Type B pancreatic cell (in vitro differentiated cells): ENCODE measurements at places on chromosomes 7 and 10.

GRCh38 chr7:94907811-94908322 lies 473 bp downstream of the PPP1R9A start:
- peak; percentile 73 for DNase-seq

- DNase-seq: no peak
Measured at GRCh38 chr10:45061982-45062381, 61.3 kb downstream of the ZNF22 start.

GRCh38 chr10:70616761-70617160 lies 14.2 kb upstream of the PRF1 start:
- no peak for DNase-seq

DNA sequence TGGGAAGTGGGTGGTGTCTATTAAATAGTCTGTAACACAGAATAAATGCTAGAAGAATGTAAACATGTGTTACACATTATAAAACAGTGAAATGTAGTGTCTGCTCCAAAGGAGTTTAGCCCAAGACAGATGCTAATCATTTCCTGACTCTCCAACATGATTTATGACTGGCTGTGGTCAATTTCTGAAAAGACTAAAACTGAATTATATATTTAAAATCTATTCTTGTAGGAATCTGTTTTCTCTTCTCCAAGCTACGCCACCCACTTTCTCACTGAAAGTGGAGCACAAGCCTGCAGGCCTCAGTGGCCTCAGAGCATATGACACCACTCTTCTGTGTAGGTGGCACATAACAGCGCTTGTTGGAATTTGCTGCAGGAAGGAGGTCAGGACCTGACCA lies 44.4 kb downstream of the CTTNBP2 start:
- DNase-seq: no peak

DNA sequence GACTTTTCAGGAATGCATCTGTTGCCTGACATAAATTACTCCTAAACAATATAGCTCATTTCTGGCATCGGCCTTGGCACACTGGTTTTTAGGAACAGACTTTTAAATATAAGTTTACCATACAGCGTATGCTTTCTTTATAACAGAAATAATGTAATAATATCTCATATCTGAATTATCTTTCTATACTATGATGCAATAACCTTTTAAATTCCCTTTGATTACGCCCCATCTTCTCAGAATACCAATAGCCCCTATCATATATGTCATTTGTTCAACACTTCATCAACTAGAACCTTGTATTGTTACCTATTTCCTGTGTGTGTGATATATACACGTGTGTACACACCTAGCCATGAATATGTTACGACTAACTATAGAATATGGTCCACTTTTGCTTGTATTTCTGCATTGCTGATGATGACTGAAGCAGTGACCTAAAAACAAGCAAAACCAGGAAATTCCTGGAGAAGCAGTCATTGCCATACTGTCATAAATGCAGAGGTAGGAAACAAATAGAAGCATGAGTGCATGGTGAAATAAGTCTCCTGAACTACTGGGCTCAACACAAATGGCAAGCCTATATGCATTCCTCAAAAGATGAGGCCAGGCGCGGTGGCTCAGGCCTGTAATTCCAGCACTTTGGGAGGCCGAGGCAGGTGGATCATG lies 618.4 kb upstream of the NRP1 start:
- no peak for DNase-seq

DNA sequence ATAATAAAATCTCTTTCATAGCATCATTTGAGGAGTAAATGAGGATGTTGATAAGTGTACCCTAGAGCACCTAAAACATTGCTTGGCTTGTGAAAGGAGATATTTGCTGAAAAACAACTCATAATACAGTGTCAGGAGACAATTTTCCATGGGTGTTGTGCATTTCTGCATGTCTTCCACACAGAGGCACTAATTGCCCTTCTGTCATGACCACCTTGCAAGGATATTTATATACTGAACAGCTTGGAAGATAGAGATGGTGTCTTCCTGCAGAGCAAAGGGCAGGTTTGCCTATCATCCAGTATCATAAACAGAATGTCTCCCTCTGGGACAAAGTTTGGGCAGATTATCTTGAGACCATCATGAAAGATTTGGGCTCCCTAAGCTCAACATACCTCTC lies 495.2 kb upstream of the LRRN3 start:
- no peak for DNase-seq

DNA sequence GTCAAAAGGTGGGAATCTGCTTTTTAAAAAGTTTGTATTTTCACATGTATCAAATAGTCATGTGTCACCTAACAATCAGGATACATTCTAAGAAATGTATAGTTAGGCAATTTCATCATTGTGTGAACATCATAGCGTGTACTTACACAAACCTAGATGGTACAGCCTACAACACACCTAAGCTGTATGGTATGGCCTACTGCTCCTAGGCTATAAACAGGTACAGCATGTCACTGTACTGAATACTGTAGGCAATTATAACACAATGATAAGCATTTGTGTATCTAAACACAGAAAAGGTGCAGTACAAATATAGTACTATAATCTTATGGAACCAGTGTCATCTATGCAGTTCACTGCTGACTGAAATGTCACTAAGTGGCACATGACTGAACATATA lies 17.8 kb downstream of the COA1 start:
- DNase-seq: no peak

DNA sequence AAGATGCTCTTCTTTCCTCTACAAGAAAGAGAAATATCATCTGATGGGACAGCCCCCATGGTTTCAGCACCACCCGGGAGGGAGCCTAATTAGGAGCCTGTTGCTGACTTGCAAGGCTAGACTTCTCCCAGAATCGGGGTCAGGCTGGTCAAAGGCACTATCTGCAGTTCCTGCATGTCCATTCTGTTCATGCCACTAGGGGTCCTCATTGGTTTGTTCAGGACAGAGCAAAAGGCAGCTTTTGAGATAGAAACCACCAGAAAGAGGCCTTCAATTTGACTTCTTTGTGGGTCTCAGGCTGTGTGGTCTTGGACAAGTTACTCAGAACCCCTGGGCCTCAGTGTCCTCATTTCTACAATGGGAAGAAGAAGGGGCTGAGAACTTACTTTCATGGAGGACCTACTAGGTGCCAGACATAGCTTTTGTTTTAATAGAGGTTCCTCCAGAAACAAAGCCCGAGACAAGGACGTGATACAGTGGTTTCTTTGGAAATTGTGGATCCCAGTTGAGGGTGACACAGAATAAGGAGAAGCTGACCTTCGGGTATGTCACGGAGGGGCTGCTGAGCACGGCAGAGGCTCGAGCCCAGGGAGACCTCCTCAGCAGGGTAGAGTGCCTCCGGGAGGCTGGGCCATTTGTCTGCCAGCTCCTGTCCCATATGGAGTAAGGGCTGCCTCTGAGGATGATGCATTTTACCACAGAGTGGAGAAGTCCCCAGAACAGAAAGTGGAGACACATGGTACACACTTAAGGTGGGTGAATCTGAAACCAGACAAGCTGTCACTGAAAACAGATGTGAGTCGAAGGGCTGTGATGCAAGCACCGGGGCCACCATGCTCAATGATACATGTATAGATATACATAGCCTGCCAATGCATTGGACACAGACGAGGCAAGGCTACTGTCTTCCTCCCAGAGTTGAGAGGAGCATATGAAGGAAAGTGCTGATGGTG lies 33.1 kb upstream of the NEUROD6 start:
- no peak for DNase-seq

- DNase-seq: no peak
Measured at GRCh38 chr7:33700001-33700899, 205.1 kb upstream of the BMPER start.

GRCh38 chr10:43318456-43318855 lies 51.6 kb upstream of the RASGEF1A start:
- no peak for DNase-seq

DNA sequence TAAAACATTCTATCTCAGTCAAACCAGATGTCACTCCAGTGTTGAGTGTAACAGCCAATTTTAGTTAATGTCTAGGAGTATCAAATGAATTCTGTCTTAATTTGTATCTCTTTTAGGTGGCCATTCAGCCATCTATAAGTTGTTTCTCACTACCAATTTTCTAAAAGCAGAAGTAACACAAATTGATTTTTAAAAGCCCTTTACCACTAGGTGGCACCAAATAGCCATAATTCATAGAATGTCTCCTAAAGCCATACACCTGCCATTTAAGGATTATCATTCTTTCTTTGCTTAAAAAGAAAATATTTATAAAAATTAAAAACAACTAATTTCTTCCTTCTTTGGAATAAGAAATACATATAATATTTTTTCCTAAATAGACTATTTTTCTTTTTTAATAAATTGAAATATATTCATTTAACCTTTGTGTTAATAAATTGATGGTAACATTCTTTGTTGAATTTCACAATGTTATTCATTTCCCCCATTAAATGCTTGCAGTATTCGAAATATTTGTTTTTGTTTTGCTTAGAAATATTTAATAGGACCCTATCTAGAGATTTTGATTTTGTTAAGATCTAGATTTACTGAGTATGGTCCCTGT lies 107.8 kb upstream of the PPP1R3A start:
- DNase-seq: no peak

DNA sequence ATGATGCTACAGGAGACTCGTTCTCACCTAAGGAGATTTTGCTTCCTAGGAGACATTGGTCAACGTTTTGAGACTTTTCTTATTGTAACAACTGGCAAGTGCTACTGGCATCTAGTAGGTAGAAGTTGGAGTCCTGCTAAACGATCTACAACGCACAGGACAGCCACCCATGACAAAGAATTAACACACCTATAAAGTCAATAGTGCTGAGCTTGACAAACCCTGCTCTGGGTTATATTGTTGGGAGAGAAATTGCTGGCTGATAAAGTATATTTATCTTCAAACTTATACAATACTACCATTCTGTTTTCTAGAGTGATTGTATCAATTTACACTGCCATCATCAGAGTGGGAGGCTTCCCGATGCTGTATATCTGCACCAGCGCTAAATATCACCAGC lies 57.8 kb downstream of the SAMD9 start:
- DNase-seq: no peak

DNA sequence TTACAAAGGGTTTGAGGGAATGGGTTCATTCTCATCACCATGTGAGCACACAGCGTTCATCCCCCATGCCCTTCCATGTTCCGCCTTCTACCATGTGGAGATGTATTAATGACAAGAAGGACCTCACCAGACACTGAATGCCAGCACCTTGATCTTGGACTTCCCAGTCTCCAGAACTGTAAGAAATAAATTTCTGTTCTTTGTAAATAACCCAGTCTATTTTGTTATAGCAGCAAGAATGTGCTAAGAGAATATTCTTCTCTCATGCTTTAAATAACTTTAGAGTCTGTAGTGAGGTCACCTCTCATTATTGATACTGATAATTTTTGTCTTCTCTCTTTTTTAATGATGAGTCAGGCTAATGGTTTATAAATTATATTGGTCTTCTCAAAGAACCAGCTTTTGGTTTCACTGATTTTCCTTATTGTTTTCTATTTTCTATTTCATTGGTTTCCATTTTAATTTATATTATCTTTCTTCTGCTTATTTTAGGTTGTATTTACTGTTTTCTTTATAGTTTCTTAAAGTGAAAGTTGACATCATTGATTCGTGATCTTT lies 3.1 kb upstream of the PDIA4 start:
- DNase-seq: no peak

- no peak for DNase-seq
Measured at GRCh38 chr10:29658984-29659965, 24.5 kb upstream of the SVIL start.

DNA sequence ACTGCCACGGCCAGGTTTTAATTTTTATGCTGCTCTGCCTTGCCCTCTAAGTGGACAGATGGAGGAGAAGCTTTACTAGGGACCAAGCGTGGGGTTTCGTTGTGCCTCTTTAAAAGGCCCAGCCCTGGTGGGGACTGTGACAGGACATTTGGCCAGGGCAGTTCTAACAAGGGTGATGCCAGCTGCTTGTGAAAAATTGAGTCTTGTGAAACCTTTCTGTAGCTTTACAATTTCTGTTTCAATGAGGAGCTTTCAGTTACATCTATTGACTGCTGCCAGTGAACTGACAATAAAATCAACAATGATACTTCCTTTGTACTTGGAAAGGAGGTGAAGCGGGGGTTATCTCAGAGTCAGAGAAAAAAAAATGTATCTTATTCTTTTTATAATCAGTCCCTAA lies 233.1 kb upstream of the CSTF2T start:
- DNase-seq: no peak

GRCh38 chr10:131065673-131066305 lies 245.7 kb downstream of the TCERG1L start:
- no peak for DNase-seq

- DNase-seq: no peak
Measured at GRCh38 chr7:35906191-35906908, 105.5 kb downstream of the SEPTIN7 start.

DNA sequence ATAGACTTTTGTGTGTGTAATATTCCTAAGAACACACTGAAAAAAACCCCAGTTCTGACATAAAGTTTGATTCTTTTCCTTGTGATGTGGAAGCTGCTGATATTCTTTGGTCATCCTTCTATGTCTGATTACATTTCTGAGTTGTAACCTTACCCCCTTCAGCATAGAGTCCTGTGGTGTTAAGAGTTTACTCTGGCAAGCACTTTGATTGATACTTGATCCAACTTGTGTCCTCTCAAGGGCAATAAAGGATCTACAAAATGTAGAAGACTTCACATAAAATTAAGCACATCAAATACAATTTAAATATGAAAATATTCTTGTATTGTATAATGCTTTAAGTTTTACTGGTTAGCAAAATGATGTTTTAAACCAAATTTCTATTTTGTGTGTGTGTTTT lies 221.7 kb upstream of the DKK1 start:
- DNase-seq: no peak

DNA sequence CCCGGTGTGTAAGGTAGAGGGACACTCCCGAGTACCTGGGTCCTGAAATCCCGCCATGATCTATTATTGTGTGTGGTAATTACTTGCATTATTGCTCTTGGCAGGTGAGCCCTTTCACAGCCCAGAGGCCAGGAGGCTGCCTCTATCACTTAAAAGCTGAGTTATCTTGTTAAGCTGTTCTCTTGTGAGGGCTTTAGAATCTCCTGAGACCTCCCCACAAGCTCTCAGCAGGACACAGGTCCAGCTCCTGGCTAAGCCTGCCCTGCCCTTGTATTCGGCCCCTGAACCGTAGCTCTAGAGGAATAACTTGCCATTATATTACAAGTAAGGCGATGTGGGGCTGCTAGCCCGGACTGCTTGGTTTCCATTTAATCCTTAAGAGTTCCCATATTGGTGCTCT lies 13.9 kb downstream of the SND1 start:
- no peak for DNase-seq
